NCI-H524 (cell line): ENCODE measurements at places on chromosomes 16 and 17.

- DNase-seq = no peak
Measured at GRCh38 chr17:29802246-29802645, 127.8 kb downstream of the SSH2 start.

DNA sequence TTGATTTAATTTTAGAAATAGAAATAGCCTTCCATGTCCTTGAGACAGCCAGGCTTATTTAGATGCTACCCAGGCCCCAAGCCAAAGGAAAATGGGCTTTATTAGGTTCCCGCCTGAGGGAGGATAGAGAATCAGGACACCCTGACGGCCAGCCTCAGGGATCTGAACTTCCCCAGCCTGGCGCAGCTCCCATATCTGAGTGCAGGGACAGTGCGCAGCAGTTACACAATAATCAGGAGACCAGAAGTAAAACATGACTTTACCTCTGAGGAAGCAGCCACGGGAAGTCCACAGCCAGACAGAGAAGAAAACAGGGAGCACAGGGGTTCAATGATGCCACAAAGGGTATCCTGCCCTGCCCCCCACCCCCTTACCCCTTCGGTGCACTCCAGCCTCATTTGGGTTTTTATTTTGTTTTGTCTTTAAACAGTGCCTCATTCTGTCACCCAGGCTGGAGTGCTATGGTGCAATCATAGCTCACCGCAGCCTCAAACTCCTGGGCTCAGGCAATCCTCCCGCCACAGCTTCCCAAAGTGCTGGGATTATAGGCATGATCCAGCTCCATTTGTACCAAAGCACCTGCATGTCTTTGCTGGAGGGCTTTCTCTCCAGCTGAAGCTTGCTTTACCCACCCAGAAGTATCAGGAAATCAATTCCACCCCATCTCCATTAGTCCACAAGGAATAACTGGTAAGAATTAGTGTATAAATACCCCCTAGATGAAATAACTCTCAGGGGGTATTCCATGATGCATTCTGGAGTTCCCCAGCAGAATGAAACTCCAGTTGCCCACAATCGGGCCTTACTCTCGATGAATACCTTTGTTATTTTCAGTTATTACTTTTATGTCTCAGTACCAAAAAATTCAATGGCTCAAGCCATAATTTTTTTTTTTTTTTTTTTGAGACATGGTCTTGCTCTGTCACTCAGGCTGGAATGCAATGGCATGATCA is 21.9 kb downstream of the ORC6 start:
- DNase-seq = no peak

- no peak for DNase-seq
Measured at GRCh38 chr16:86038926-86039310, 140.0 kb downstream of the IRF8 start.

DNA sequence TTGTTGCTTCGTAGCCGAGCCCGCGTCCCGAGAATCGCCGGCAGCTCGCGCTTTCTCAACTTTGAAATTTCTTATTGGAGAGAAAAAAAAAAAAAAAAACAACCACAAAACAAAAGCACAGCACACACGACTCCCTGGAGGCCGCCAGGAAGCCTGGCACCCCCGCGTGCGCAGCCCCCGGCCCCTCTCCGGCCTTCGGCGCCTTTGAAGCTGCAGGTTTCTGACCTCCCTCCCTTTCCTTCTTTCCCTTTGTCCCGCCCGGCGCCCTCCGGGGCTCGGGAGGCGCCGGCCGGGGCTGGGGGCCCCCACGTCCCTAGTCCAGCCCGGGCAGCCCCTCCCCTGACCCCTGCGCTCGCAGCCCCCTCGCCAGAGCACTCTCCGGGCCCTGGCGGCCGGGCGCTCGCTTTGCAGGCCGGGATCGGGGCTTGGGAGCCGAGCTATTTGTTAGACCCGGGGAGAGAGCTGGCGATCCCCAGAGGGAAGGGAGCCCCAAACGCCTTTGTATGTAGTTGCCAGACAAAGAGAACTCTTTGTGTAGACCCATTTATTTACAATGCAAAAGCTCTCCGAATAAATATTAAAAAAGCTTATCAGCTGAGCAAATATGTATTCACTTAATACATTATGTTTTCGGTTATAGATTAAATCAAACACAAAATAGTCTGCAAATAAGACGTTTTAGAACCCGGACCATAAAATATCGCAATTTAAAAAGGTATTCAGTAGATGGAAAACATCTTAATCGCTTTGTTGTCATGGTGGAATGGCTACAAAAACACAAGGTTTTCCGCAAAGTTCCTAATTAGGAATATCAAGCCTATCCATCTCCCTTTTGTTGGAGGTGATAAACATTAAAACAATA is 2.3 kb downstream of the BAHCC1 start:
- DNase-seq = peak; percentile 76

DNA sequence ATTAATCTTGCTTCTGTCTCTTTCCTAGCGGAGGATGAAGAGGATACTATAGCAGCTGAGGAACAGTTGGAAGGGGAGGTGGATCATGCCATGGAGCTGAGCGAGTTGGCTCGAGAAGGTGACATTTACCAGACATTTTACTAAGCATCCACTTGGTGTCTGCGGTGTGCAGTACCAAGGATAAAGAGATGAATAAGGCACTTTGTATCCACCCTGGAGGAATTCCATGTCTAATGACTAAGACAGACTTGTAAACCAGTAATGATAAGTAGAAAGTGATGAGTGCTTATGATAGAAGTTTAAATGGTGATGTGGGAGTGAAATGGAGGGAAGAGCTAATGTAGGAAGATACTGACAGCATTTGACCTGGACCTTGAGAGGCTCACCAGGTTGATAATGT is 12.0 kb downstream of the SRCAP start:
- no peak for DNase-seq

GRCh38 chr17:61447358-61447757 is 4.9 kb upstream of the TBX4 start:
- DNase-seq = no peak

DNA sequence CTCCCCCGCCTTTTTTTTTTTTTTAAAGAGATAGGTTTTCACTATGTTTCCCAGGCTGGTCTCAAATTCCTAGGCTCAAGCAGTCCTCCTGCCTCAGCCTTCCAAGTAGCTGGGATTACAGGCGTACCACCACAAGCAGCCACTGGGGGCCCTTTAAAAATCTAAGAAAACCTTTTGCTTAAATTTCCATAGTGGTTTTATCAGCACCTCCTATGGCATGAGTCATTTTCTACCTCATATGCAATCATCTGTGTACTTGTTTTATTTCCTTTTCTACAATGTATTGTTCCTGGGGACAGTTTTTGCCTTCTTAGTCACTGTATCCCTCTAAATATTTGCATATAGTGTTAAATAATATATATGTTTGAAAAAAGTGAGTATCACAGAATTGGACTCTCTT is 29.2 kb downstream of the GNA13 start:
- DNase-seq = no peak

GRCh38 chr17:63039899-63040602 is 74.0 kb downstream of the TANC2 start:
- no peak for DNase-seq

- no peak for DNase-seq
Measured at GRCh38 chr17:75501378-75502071, 13.8 kb downstream of the CASKIN2 start.

DNA sequence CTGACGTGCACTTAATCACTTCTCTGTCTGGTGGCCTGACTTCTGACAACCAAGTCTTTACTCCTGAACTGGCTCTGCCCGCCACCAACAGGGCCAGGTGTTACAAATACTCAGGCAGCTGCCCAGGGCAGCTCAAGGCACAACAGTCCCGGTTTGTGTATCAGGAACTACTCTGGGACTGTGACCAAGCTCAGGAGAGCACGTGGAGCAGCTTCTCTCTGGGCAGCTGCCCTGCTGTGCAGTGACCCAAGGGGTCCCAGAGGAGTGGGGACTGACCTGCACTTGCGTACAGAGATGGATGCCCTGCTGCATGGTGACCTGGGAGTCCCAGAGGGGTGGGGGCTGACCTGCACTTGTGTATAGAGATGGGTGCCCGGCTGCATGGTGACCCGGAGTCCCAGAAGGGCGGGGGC is 21.9 kb downstream of the LITAFD start:
- no peak for DNase-seq

GRCh38 chr17:39264119-39264518 is 38.4 kb upstream of the STAC2 start:
- no peak for DNase-seq

DNA sequence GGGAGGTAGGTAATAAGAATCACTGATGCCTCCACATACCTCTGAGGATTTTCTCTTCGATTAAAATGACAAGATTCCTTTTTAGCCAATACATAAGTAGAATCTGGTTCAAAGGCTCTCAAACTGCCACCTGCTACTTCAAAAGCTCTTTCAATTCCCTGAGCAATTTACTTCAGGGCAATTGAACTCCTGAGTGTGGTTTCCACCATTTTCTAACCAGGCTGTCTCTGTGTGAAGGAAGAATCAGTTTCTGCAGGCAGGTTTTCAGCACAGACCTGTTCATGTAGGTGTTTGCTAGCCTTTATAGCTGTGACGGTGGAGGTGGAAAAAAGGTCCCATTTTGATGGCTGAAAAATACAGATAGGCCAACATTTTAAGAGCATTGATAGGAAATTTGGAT is 18.2 kb upstream of the HS3ST3B1 start:
- DNase-seq = no peak

DNA sequence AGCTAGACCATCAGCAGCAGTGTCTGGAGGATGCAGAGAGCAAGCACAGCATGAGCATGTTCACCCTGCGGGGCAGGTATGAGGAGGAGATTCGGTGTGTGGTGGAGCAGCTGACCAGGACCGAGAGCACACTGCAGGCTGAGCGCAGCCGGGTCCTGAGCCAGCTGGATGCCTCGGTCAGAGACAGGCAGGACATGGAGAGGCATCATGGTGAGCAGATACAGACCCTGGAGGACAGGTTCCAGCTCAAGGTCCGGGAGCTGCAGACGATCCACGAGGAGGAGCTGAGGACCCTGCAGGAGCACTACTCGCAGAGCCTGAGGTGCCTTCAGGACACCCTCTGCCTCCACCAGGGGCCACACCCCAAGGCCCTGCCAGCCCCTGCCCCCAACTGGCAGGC is 38.8 kb downstream of the PLD6 start:
- no peak for DNase-seq

- peak; percentile 70 for DNase-seq
Measured at GRCh38 chr16:71722801-71723536, 1.5 kb downstream of the PHLPP2 start.

DNA sequence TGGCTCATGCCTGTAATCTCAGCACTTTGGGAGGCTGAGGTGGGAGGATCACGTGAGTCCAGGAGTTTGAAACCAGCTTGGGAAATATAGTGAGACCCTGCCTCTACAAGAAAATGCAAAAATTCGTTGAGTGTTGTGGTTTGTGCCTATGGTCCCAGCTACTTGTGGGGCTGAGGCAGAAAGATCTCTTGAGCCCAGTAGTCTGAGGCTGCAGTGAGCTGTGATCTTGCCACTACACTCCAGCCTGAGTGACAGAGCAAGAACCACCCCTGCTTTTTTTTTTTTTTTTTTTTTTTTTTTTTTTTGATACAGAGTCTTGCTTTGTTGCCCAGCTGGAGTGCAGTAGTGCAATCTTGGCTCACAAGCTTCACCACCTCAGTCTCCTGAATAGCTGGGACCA is 34.0 kb downstream of the ITGB3 start:
- no peak for DNase-seq

DNA sequence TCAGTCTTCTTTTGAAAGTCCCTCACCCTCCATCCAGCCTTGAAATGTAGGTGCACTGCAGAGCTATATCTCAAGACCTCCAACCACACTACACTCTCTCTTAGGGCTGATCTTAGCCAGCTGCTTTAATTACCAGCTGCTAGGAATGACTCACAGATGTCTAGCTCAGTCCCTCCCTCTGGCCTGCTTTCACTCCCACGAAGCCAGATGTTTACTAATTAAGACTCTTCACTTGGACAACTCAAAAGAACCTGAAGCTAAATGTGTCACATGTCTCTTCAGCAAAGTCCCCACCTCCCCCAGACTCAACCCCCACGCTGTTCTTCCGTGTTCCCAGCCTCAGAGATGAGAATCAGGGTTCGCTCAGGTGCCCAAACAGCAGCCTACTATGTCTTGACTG is 2.6 kb downstream of the GTF3C1 start:
- DNase-seq = peak; percentile 91
